Choroid plexus epithelial cell (primary cell): ENCODE measurements at places on chromosomes 6 and 20.

- DNase-seq: no peak
These were observed 134.7 kb upstream of the CITED2 start for GRCh38 chr6:139509167-139509566.

GRCh38 chr20:34581341-34582184 lies 23.0 kb downstream of the MAP1LC3A start:
- peak; percentile 67 for DNase-seq

DNA sequence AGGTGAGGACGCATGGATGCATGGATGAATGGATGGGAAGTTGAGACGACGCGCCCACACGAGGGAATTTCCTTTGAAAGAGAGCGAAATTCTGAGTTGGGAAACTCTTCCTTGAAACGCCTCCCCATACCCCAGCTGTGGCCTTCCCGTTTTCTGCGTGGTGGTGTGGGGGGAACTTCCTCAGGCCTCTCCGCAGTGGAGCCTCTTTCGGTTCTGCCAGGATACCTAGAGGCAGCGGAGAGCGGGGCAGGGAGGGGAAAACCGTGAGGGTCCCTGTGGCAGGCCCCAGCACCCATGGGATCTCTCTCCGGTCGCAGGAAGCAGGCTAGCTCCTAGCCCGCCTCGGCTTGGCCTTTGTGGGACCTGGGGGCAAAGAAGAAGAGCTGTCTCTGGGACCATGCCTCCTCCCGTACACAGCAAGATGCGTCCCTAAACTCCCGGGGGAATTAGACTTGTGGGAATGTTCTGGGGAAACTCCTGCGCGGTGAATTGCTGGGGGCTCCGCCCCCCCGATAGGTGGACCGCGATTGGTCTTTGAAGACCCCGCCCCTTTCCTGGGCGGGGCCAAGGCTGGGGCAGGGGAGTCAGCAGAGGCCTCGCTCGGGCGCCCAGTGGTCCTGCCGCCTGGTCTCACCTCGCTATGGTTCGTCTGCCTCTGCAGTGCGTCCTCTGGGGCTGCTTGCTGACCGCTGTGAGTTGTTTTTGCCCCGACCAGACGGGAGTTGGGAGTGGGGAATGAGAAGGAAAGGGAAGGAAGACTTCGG lies at the start of gene CD40:
Gene CD40 (plus strand): TSS at position 611 of the 764 bp plus-strand sequence. CDS start 30 bp downstream, at position 641.
- peak; percentile 62 for DNase-seq

GRCh38 chr6:155543166-155543847 lies 87.7 kb upstream of the NOX3 start:
- peak; percentile 23 for DNase-seq

- DNase-seq: peak; percentile 82
These were observed 45.0 kb downstream of the SLC23A2 start for GRCh38 chr20:4956200-4956810.

GRCh38 chr6:3261518-3261820 lies 2.7 kb downstream of the PSMG4 start:
- no peak for DNase-seq

- DNase-seq: peak; percentile 10
These were observed 22.5 kb upstream of the OPN5 start for GRCh38 chr6:47759364-47759763.

DNA sequence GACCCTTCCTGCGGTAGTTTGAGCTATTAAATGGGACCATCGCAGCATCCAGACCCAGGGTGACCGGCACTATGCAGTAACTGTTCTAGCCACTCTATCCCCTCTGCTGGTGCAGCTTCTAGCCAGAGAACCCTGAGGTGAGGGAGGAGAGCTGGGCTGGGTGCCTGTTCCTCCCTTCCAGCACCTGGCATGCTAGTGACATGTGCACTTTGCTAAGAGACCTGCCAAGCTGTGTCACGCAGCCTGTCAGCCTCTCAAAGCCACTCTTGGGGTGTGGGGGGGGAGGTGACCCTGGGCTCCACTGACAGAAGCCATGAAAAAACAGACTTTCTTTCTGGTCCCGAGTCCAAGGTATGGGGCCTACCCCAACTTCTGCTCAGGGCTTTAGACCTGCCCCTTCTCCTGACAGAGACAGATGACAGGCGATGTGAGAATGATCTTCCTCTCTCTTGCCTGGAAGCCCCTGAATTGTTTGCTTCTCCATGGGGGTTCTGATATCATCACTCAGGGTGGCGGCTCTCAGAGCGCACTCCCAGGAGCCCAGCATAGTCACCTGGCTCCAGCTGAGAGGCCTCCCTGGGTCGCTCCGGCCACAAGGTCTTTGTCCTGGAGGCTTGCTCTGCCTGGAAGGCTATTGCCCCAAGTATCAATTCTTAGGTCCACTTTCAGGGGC lies 47.2 kb upstream of the MLN start:
- DNase-seq: peak; percentile 15

DNA sequence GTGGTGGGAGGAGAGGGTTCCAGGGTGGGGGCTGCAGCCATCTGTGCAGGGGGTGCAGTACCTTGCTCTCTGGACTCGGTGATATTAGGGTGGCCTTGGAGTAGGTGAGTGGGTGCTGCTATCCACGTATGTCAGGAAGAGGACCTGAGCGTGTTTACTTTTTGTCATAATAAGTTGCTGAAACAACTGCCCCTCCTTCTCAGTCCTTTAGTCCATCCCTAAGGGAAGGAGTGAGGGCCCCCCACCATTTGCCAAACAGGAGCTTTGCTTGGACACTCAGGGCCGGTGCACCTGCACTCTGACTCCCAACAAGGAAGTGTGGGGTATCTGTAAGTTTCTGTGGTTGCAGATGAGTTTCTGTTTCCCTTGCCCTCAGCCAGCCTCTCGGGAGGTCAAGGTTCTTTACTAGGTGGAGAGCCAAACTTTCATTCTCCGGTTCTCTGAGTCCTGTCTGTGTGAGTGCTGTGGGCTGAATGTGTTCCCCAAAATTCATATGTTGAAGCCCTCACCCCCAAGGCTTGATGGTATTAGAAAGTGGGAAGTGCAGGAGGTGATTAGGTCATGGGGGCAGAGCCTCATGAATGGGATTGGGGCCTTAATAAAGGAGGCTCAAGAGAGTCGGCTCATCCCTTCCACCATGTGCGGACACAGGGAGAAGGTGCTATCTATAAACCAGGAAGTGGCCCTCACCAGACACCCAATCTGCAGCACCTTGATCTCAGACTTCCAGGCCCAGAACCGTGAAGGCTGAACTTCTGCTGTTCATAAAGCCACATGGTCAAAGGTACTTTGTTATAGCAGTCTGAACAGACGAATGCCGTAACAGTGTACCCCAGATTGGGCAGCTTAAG lies 19.6 kb upstream of the CCR6 start:
- DNase-seq: no peak

DNA sequence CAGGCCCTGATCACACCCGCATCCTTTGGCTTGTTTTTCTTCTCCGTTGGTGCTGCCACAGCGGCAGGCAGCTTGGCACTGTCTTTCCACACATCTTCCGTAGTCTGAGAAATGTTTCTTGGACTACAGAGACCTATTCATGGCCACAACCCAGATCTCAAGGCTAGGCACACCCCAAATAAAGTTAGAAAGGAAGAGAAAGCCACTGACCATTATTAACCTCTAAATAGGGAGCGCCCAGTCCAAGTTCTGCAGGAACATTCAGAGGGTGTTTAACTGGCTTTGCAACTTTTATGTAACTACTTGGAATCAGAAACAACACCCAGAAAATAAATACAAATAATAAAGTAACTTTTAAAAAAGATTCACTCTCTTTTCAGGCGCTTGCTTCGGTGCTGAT lies 124.8 kb upstream of the NEDD9 start:
- no peak for DNase-seq

GRCh38 chr20:59925899-59926298 lies 7.5 kb downstream of the SYCP2 start:
- peak; percentile 23 for DNase-seq

- no peak for DNase-seq
These were observed 20.7 kb downstream of the C6orf15 start for GRCh38 chr6:31091680-31092079.

GRCh38 chr6:157795841-157796240 lies 27.2 kb upstream of the SNX9 start:
- DNase-seq: no peak

- DNase-seq: no peak
These were observed 26.3 kb upstream of the ZNF318 start for GRCh38 chr6:43395776-43396175.

DNA sequence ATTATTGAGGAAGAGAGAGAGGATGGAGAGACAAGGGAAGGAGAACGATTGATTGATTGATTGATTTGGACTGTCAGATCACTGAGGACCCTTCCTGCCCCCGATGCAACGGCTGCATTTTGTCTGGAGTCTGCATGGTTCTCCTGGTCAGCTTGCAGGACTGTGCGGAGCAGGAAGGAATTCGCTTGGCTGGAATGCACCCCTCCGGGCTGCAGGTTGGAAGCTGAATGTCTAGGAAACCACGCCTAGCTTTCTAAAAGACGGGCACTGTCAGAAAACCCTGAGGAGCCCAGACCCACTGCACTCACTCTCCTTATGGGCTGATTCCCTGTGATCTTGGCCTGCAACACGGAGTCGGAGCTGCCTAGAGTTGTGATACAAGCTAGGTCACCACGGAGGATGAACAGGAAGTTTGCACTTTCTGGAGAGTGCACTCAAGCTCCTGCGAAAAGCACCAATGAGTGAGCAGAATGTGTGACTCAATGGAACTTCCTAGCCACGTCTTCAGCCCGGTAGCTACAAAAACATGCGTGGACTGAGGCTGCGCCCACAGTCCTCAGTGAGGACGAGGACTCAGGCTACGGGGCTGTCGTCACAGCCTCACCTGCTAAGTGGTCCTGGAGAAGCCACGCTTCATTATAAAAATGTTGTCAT lies 14.4 kb downstream of the DACT2 start:
- no peak for DNase-seq

GRCh38 chr6:158457131-158457530 lies 102.8 kb upstream of the TMEM181 start:
- no peak for DNase-seq

DNA sequence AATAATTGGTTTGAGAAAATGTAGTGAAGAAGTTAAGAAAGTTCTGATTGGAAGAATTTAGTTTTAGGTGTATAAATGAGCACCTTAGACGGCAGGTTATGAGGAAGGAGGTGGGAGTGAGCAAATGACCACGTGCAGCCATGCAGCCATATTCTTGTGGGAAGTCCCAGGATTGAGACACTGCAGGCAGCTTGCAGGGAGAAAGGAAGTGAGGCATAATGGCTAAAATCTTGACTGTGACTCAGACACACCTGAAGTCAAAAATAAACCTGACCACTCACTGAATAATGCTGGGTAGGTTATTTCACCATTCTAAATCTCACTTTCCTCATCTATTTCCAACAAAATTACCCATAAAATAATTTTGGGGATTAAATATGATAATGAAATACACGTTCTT lies 16.6 kb downstream of the DSE start:
- peak; percentile 77 for DNase-seq

DNA sequence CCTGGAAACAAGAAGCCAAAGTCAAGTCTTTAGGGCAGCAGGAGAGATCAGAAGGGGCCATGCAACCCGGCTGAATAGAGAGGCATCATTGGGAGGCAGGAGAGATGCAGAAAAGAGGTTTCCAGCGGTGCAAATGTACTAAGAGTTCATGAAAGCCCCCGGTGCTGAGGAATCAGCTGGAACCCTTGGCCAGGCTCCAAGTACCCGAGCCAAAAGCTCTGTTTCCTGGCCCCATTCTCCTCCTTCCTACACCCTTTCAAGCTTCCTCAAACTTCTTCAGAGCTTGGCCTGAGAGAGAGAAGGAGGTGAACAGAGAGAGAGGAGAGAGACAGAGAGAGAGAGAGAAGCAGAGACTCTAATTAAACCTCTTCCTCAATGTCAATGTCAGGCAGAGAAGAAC lies 433.5 kb downstream of the PRKN start:
- no peak for DNase-seq

DNA sequence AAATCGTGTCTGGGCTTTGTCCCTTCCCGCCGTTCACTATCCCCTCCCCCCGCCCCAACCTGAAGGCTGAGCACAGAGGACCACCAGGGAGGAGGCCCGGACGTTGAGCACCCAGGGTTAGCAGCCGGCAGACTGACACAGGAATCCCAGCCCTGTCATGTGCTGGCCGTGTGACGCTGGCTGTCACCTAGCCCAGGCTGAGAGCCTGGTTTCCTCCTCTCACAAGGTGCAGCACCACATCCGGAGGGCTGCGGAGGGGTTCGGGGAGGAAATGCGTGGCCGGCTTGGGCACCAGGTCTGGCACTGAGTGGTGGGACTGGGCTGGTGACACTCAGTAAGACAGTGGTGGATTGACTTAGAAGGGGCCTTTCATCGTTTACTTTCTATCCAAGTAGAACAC lies 4.6 kb upstream of the LSM14B start:
- DNase-seq: no peak

GRCh38 chr6:69601132-69601531 lies 195.7 kb downstream of the LMBRD1 start:
- no peak for DNase-seq

DNA sequence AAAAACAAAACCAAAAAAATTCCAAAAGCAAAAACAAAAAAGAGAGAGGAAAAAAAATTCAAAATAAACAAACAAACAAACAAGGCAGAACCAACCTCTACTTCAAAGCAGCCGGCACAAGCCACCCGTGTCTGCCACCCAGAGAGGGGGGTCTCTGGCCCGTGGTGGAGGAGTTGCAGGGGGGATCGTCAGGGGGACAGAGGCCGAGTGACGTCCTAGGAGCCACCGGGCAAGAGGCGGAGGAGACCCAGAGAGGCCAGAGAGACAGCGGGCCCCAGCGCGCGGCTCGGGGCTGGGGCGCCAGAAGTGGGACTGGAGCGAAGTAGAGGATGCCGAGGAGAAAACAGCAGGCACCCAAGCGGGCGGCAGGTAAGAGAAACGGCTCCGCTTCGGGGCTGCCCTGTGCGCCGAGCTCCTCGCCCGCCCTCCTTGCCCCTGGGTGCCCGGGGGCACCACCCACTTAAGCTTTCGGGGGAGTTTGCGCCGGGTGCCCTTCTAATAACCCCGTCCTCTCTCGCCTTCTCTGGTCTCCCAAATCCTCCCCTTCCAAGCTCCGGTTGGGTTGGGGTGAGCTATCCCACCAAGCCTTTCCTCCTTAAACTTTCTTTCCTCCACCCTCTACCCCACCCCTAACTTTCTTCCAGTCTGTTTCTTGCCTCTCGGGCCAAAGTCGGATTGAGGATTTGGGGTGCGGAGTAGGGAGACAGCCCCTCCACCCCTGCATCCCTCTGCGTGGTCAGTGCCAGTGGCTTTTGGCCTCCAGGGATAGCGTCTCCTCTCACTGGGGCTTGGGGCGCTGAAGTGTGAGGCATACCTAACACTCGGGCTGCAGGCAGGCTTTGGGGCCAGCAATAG lies 1.0 kb downstream of the TSHZ2 start:
- no peak for DNase-seq

GRCh38 chr6:118899948-118900347 lies 6.0 kb downstream of the ASF1A start:
- no peak for DNase-seq
